ENCODE measurements at places on chromosomes 3 and 15.
A peak's percentile ranks its signal among the peaks of the same experiment; 100 is the strongest.

GRCh38 chr15:62857411-62857853 lies 185.1 kb upstream of the TPM1 start:
- DNase-seq: no peak

DNA sequence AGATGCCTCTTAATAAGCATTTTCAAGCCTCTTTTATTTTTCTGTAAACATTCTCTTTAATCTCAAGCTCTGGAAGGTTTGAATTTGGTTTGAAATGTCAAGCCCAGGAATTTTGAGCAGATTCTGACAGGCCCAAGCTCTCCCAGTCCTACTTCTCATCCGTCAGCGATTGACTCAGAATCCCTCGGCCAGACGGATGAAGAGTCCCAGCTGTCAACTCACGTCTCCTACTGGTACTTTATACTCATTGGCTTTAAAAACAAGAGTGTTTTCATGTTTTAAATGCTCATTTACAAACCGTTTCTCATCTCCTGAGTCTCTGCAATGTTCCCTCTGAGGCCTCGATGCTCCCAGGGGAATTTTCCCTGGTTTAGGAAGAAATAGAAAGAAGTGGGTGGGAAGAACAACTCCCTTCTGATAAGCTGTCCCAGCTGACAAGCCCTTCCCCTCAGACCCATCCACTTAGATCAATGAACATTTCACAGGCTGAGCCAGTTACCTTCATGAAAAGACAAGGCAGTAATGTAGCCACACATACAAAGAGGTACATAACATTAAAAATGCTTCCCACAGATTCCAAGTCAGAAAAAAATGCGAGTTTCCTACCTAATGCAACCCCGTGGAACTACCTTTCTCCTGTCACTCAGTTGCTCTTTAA lies 478.2 kb upstream of the DPH6 start:
- DNase-seq: peak; percentile 24

DNA sequence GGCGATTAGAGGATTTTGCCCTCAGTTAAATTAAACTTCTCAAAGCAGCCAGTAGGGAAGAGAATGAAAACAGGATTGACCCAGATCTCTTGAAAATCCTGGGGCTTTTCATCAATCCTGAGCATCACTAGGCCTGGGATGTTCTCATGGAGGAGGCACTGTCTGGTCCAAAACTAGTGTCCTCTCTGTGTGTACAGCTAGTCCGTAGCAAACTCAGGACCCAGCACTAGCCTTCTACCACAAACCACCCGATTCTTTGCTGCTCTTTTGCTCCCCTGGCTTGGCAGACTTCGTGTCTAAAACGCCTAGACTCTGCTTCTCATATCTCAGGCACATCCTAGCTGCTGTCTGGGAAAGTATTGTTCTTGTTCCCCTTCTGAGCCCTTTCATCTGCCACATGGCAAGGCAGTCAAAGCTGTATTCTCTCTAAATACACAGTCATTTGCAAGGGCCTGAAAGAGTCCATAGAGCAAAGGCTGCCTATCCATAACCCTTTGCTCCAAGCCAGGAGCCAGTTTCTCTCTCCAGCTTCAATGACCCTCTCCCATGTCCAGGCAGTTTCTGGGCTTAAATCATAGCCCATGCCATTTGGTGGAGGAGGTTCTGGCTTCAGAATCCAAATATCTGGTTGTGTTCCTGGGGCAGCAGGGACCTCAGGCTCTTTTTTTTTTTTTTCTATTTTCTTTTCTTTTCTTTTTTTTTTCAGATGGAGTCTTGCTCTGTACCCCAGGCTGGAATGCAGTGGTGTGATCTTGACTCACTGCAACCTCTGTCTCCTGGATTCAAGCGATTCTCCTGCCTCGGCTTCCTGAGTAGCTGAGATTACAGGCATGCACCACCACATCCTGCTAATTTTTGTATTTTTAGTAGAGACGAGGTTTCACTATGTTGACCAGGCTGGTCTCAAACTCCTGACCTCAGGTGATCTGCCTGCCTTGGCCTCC lies 52.4 kb downstream of the CDC25A start:
- DNase-seq: peak; percentile 28

- no peak for DNase-seq
These were observed 29.0 kb upstream of the PIK3CB start for GRCh38 chr3:138863776-138864113.

GRCh38 chr15:50358845-50359244 lies 3.8 kb upstream of the GABPB1 start:
- DNase-seq: peak; percentile 42

GRCh38 chr3:430186-430585 lies 233.6 kb downstream of the CHL1 start:
- DNase-seq: no peak

DNA sequence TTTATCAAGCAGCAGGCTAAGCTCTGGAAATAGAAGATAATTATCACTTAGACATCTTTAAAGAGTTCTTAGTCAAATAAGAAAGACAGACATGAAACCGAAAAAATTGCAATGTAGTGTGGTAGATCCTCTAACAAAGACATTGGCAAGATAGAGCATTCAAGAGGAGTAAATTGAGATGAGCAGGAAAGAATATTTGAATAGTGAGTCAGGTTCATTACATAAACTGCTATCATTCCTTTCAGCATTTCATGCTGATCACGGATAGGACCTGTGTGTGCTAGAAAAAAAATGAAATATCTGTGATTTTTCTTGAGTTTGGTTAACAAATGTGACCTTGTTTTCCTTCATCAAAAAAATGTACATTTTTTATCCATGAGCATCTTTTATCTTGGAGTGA lies 460.9 kb downstream of the OTOL1 start:
- peak; percentile 53 for DNase-seq

All from fibroblast of skin of scalp (primary cell).